Upper lobe of right lung (tissue), 1 donor: ENCODE measurements at places on chromosomes 2 and 18.

DNA sequence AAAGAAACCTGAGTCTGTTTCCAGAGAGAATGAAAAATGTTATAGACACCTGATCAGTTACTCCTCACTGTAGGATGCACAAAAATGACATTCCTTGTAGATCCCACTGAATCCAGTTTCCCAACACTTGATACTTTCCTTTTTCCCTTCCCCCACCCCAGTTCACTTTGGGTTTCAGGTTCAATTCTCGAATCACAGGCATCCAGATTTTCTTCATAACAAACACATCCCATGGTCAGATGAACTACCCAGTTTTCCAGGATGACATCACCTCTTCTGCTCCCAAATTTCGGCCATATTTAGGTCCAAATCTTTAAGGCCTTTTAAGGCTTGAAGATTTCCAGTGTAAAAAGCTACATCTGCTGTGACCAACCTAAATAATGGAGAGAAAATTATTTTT is 51.5 kb downstream of the UGP2 start:
- DNase-seq: no peak

DNA sequence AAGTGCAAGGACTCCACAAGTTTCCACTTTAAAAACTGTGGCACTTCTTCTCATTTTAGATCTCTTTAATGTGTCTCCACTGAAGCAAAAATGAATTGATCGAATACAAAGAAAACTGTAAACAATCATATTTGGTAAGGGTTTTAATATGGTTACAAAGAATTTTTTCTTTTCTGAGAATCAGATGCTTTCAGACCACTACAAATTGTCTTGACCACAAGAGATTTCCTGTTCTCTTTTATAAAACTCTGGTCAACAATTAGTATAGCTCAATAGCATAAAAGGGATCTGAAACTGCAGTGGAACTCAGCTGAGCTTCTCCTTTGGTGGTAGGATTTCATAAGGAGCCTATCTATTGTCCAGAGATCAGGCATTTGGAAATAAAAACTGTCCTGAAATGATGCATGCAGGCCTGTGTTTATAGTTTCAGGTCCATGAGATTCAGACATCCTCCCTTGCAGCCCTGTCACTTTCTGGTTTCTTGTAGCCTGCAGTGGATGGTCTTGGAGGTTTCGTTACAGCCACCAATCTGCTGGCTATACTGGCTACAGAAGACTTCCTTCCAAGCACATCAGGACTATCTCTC is 120.0 kb downstream of the DOCK10 start:
- DNase-seq: no peak

DNA sequence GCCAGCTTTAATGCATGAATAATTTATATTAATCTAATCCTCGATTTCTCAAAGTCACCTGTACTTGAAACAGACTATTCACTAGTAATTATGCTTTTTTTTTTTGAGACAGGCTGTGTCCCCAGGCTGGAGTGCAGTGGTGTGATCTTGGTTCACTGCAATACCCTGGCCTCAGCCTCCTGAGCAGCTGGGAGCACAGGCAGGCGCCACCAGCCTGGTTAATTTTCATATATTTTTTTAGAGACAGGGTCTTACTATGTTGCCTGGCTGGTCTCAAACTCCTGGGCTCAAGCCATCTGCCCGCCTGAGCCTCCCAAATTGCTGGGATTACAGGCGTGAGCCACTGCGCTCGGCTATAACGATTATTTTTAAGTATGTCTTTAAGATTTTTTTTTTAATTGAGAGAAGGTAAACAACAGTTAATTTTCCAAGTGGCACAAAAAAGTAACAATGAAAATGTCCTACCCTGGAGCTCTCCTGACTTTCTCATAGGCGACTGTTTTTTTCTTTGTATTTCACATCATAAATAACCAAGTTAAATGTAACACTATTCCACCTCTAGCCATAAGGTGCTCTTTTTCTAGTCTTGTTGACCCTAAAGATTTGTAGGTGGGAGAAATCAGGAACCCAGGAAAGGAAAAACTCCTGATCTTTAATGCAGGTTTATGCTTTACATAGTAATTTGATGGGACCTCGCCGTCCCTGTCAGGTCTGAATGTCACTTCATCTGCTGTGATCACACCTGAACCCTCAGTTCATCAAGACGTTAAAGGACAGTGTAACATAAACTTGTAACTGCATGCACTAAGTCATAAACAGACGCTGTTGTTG is 1.3 kb upstream of the ANKRD12 start:
- DNase-seq: no peak

DNA sequence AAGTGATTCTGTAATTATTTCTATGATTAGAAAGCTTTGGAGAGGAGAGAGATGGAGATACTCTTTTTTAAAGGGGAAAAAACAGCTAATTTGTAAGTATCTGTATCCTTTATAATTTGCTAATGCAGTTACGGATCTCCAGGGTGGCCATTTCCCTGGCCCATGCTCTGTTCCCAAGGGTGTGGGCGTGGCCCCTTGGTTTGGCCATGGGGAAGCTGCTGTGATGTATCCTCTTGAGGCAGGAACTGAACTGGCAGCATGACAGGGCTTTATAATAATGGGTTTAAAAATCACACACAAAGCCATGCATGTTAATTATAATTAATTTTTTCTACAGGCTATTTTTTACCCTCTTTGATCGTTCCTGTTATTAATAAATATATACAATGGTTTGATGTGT is 27.0 kb downstream of the TRAPPC12 start:
- DNase-seq: no peak

DNA sequence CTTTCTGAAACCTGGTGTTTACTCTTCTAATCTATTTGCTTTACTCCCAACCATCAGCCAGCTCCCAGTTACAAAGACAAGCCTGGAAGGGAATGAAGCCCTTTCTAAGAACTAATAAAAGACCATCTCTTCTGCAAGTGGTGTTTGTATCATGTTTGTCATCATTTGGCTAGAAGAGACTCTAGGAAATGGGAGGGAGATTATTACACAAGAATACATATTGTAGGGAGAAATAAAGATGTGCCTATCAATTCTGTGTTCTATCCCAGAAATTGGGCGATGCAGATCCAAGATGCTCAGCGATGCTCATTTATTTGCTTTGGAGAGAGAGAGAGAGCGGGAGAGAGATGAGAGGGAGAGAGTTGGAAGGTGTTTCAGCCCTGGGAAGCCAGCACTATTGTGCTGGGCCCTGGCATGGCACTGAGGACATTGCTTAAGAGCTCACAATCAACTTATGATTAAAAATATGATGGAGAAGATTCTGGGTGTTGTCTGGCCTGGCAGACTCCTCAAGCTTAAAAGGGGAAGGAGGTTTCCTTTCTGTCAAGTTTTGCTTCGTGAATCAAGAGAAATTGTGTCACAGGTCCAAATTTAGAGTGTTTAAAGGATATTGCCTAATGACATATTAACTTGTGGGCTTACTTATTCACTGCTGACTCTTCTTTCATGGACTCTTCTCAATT is 41.8 kb upstream of the AFF3 start:
- no peak for DNase-seq

DNA sequence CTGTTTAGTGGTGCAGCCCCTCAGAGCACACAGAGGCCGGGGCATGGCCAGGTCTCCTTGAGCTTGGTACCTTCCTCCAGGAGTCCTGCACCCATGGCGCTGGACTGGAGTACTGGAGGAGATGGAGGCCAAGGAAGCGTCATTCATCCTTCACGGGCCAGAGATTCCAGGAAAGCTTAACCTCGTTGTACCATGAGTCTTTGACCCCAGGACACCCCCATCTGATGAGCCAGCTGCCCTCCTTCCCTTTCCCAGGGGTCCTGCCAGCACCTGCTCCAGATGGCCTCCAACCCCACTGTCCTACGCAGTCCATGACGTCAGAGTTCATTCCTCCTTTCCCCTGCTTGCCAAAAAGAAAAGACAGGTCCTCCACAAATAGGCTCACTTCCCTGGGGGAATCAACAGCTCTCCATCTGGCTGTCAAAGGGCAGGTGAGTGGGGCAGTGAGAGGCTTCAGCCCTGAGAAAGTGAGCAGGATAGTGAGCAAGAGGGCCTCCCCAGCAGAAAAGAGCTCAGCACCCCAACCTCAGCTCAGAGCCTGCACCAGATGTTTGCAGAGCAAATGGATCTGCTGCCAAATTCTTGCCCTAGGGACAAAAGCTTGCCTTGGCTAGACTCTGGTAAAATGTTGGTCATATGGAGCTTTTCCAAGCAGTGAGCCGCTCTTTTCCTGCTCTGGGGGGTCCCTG is 4.5 kb upstream of the NPPC start:
- DNase-seq: no peak

DNA sequence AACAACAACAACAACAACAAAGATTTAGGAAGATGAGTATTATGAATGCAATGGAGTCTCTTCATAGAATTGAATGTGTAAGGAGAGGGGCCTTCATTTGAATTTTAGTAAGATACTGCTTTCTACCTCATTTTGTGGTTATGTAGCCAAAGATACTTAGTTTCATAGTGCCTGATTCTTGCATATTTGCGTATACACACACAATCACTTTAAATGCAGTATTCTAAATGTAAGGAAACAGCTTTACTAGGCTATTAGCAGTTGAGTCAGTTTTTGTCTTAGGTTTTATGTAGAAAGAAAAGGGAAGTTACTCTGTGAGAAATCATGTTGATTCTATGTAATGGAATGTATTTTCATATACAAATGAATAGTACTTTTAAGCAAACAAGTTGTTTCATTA is 80.5 kb downstream of the HAUS1 start:
- DNase-seq: no peak

DNA sequence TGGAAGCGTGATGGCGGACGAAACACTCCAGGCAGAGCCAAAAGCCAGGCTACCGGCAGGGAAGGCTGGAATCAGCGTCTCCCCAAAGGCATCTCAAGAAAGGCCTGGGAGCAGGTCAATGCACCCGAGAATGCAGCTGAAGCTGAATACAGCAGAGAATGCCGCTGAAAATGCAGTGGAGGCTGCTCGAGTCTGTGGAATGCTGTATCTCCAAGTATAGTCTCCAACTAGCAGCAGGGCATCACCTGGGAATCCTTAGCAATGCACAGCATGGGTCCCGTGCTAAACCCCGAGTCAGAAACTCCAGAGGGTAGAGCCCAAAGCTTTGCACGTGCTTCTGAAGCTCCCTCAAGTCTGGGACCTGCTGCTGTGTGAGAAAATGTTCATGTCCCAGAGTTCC is 191.1 kb upstream of the ALKAL2 start:
- no peak for DNase-seq

DNA sequence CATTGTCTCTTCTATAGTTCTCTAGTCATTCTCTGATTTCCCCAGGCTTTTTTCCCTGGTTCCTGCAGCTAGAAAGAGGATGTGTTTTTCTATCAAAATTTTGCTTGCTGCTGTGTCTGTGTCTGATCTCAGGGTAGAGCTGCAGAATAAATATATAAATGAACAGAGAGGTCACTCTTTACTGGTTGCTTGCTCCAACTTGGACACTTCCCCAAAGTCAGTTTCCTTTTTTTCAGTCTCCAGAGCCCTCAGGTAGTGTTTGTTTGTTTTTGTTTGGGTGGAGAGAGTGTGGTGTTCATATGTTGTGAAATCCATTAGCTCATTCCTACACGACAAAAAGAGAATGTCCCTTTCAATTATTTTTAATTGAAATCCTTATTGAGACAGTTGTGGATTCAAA is 85.8 kb downstream of the CERS6 start:
- DNase-seq: no peak

GRCh38 chr18:37270038-37270665 is 295.4 kb downstream of the CELF4 start:
- DNase-seq: no peak

- DNase-seq: no peak
Measured at GRCh38 chr2:219713110-219713509, 85.7 kb downstream of the SLC4A3 start.

- DNase-seq: no peak
Measured at GRCh38 chr2:219634171-219634940, 6.9 kb downstream of the SLC4A3 start.

DNA sequence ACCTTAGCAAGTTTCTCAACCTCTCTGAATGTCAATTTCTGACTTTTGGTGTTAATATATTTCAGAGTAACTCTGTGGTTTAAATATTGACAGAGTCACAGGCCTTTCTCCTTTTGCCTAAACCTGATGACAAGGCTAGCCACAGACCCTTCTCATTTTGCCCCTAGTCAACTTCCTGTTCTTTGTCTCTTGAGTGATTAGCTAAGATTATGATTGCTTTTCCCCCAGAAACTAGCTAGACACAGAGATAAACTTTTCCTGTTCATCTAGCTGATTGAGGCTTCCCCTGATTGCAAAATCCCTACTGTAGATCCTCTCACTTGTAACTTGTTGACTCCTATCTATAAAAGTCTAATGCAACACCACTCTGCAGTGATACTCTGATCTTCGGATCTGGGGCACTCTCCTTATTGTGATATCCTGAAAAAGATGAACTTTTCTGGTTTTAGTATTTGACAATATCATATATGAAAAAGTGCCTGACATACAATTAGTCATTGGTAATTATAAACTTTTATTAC is 241.4 kb downstream of the ZNF385B start:
- DNase-seq: no peak

GRCh38 chr18:55236150-55236931 is 277.1 kb upstream of the CCDC68 start:
- no peak for DNase-seq

DNA sequence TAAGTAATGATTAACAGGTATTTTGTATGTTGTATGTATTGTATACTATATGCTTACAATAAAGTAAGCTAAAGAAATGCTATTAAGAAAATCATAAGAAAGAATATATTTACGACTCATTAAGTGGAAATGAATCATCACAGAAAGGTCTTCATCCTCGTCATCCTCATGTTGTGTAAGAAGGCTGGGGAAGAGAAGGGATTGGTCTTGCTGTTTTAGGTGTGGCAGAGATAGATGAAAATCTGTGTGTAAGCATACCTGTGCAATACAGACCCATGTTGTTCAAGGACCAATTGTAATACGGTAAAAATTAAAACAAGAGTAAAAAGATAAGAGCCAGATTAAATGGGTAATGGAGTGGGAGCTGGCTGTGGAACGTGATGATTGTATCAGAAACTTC is 16.6 kb downstream of the SLC35F5 start:
- DNase-seq: no peak

DNA sequence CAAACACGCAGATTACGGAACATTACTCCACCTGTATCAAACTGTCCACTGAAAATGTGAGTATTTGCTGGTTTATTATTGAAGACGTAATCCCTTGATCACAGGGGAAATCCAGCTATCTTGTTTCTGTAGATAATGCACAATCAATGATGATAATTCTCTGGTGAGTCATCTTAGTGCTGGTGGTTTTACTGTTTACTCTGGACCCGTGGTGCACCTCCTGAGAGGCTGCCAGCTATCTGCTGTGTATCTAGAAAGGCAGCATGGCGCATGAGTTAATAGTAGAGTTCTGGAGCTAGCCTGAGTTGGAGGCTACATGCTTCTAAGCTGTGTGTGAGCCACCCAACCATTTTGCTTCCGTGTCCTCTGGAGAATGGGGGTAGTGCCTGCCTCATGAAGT is 6.5 kb downstream of the NCAPH start:
- DNase-seq: no peak
